Amniotic epithelial cell (primary cell): ENCODE measurements at places on chromosomes 5 and 9.

- DNase-seq = no peak
These were observed 551.8 kb upstream of the TYRP1 start for GRCh38 chr9:12141422-12141821.

DNA sequence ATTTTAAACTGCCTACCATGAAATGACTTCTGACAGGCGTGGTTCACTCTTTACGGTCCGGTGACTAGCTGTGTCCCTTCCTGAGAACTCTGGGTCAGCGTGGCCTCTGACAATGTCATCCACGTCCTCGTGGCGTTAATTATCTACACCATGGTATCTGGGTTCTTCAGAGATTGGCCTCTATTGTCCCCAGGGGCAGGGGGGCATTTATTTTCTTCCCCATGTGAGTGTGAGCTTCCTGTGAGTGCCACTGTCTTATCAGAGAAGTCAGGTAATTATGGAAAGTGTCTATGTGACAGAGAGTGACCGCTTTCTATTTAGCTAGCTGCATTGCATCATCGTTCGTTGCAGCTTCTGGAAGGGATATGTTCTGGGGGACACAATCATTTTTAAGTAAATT, 77.2 kb downstream of the FBXL7 start:
- DNase-seq = no peak

DNA sequence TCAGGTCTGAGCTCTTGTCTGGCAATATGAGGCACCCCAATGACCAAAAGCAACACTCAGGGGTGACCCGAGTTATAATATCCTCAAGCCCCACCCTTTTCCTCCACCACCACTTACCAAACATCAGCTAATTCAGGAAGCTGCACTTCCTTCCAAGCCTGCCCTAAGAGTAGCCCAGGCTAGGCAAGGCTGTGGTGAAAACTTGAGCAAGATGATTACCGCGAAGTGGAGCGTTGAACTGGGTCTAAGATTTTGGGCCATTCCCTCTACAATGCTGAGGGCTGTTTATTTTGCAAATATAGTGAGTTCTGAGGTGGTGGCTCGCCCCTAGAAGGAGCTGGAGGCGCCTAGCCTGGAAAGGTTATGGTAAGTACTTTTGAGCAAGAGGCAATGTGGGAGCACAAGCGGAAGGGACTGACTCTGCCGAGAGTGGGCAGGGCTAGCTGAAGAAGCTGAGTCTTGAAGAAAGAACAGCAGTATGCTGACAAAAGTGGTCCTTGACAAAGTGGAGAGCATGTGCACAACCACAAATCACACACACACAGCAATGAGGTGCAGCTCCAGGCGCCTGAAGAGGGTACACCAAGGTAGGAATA, at the start of gene HK3:
TSS of gene HK3 (minus strand) at position 51 of the 596 bp plus-strand sequence. CDS start 3,187 bp downstream, outside the sequence.
- no peak for DNase-seq

DNA sequence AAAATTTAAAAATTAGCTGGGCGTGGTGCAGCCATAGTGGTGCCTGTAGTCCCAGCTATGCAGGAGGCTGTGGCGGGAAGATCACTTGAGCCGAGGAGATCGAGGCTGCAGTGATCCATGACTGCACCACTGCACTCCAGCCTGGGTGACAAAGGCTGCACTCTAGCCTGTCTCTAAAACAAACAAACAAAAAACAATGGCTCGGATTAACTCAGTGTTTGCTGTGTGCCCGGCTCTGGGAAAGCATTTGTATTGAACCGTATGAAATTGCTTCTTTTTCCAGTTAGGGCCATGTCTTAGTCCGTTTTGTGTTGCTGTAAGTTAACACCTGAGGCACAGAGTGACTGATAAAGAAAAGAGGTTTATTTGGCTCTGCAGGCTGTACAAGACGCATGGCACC, 62.6 kb downstream of the CFAP77 start:
- DNase-seq = no peak

DNA sequence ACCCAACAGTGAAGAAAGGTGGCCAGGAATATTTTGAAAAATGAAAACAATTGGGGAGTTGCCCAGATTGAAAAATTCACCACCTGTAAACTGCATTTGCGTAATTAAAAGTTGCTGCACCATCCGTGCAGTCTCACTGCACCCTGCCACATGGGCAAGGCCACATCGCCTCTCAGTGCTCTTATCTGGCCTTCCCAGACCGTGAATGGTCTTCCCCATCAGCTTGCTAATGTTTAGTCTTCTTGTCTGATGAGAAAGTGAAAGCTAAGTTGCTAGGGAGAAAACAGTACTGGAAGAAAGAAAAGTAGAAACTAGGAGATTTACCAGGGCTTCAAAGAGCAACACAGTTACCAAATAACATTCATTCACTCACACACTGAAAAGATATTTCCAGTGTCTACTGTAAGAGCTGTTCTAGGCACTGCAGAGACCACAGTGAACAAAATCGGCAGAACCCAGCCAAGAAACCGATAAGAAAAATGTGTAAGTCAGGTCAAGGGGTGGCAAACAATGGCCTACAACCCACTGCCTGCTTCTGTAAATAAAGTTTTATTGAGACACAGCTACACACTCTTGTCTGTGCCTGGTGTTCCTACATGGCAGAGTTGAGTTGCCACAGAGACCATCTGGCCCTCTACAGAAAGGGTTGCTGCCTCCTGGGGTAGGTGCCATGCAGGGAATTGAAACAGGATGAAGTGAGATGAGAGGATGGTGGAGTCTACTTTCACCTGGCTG, 51.2 kb upstream of the CTSL start:
- peak; percentile 51 for DNase-seq

DNA sequence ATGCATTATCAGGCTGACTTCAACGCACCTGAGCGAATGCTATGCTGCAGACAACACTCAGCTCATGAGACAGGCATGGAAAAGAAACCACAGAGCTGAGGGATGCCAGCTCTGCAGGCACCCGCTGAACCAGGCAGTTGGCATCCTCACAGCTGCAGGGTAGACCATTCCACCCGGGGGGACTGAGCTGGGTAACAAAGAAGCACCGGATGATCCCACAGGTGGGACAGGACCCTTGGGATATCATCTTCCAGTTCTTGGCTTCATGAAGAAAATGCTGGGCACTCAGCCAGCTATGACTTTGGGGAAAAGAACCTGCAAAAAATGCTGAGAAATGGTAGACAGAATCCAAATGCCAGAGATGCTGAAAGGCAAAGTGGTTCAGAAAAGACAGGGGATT, 9.6 kb downstream of the EPB41L4B start:
- no peak for DNase-seq

DNA sequence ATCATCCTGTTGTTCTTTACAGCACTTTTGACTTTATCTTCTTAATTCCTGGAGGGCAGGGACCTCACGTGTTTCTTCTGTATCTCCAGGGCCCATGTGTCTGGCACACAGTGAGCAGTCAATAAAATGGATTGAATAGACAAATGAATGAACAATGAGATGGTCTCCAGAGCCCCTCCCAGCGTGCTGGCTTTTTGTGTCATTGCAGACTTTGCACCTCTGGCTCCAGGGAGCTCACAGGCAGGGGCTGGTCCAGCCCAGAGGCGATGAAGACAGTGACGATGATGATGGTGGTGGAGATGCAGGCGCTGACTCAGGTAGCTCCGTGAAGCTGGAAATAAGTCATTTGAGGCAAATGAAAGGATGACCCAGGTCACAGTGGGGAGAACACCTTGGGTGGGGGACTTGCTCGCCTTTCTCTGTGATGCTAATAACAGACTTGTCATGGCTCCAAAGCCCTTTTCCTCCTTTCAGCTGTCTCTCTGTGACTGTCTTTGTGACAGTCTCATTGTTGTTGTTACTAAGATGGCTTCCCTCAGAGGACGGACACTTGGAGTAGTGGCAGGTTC, 30.4 kb upstream of the FABP6 start:
- DNase-seq = no peak

DNA sequence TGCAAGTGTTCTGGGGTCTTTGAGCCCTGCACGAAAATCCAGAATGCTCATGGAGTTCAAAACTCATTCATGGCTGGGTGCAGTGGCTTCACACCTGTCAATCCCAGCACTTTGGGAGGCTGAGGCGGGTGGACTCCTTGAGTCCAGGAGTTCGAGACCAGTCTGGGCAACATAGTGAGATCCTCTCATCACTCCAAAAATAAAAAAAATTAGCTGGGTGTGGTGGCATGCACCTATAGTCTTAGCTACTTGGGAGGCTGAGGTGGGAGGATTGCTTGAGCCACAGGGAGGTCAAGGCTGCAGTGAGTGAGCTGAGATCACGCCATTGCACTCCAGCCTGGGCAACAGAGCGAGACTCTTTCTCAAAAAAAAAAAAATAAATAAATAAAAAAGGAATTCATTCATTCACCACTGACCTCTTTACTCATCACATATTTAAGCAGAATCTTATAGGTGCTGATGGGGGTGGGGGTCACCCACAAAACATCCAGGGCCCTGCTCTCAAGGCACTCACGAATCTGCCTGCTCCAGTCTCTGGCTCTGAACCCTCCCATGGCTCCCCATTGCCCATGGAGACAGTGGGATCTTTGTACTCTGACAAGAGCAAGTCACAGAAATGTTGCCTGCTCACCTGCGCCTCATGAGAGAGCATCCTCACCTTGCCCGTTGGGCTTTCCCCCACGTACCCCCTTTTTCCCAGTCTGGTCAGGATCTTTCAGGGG, 76.7 kb upstream of the IER5L start:
- DNase-seq = no peak

GRCh38 chr9:15469862-15470261, 40.9 kb downstream of the PSIP1 start:
- DNase-seq = no peak
